ENCODE measurements at places on chromosomes 6 and 20.

- no peak for DNase-seq
These were observed 175.9 kb upstream of the SCGN start for GRCh38 chr6:25476126-25476525.

GRCh38 chr6:108877046-108877751 is 29.0 kb downstream of the ARMC2 start:
- no peak for DNase-seq

DNA sequence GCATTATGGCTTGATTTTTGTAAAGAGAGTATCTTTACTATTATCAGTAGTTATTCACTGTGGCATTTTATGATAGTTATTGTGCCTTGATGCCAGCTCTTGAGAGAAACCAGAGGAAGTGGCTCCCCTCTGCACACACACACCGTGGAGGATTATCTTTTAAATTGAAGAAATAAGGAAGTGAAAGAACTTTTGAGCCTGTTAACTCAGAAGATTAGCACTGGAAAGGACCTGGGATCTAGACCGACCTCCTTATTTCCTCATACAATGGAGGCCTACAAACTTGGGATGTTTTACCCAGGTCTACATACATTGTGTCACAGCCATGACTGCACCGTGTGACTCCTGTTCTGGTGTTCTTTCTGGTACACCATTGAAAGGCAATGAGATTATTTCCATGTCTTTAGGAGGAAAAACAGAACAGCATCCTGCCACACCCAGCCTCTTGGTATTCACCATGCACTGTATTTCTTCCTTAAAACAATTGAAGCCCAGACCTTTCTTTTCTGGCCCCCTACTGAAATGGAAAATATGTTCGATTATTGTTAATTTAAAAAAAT is 40.6 kb downstream of the HECA start:
- DNase-seq = no peak

GRCh38 chr6:2186516-2186915 is 58.9 kb downstream of the GMDS start:
- DNase-seq = no peak

DNA sequence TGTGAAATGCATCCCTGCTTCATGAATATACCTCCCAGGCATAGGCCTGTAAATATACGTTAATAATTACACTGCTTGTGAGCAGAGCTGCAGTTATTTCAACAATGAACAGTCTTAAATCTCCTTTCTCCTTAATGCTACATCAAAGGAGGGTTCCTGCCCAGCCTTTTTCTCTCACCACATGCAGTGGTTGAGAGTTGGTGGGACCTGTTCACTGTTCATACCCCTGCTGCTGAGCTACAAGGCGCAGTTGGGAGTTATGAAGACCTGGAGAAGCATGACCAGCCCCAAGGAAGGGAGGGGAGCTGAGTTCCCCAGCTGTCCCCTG is 111.9 kb upstream of the FOXQ1 start:
- no peak for DNase-seq

DNA sequence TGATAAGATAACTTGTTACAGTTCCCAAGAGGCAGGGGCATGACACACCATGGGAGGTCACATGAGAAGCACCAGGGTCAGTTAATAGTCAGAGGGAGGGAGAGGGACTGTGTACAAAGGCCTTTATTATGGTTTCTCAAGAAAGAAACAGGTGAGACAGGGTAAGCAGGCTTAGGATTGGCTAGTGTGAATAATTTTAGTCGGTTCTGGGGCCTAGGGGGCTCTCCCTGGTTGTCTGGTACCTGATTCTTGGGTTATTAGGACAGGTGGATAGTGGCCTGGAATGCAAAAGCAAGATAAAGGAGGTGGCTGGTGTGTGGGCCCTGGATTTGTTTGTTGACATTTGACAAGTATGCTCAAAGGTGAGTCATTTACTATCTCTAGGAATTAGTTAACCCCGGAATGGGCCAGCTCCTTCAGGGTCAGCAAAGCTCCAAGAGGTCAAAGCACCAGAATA is 49.4 kb upstream of the MCUR1 start:
- DNase-seq = no peak

GRCh38 chr6:22363714-22364239 is 66.9 kb upstream of the PRL start:
- no peak for DNase-seq

DNA sequence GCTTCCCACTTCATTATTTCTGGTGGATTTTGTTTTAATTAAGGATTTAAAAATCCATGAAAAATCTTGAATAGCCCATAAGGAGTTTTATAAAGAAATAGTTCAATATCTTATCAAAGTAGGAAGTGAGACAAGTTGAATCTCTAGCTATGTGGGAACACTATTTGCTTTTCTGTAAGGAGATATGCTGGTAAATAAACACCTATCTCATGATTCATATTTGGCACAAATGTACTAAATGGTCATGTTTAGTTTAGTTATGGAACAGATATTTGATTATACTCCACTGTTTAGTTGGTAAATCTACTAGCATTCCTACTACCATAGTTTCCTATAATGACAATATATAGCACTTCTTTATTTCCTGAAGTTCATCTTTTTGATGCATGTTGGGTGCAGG is 239.9 kb upstream of the CEP162 start:
- DNase-seq = no peak

GRCh38 chr6:56772737-56773184 is 130.1 kb upstream of the DST start:
- no peak for DNase-seq

DNA sequence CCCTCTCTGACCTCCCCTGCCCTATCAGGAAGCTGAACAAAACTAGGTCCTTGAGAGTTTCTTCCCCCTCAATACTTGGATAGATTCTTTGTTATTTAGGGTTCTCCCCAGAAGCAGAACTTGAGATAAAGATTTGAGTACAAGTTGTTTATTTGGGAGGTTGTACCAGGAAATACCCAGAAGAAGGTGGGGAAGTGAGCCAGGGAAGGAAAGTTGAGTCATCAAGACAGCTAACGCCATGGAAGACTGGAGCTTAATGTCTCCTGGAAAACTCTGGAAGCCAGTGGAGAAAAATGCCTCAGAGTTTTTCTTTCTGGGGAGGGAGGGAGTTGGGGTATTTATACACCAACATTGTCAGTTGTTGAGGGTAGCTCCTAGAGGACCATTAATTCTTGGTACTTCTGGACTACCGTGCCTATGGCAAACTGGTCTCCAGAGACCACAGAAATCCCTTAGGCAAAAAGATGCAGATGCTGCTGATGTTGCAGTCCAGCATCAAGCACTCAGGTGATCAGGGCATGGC is 102.6 kb upstream of the ZFP64 start:
- DNase-seq = no peak

- DNase-seq = no peak
These were observed 493.9 kb upstream of the MARCKS start for GRCh38 chr6:113363048-113363798.

- DNase-seq = no peak
These were observed 7.5 kb upstream of the RAET1E start for GRCh38 chr6:149905371-149905910.

DNA sequence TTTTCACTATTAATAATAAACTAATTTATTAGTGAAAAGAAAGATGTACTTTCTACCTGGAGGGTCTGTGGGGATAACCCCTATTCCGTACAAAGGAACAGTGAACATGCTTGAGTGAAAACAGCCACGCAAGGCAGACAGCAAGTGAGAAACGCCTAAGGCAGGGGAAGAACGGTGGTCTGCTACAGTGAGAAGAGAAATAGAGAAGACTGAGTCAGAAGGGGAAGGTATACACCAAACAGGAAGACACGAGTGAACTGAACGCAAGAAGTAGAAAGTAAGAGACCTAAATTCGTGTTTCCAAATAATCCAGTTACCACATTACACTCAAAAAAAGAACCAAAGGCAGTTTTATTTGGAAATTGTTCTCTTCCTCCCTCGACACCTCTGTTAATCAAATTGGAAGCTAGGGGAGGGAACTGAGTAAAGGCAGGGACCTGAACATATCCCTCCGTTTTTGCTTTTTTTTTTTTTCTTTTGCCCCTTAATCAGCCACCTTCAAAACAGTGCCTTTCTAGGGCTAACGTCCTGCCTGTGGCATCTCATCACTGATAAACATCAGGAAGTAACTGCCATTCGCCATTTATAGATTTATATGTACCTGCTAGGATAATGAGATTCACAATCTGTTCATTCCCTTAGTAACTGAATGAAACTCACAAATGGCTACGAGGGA is 48.9 kb downstream of the ATXN1 start:
- no peak for DNase-seq

GRCh38 chr6:168189200-168190013 is 110.4 kb upstream of the FRMD1 start:
- no peak for DNase-seq

- no peak for DNase-seq
These were observed 242.9 kb downstream of the KHDRBS2 start for GRCh38 chr6:62043084-62043483.

DNA sequence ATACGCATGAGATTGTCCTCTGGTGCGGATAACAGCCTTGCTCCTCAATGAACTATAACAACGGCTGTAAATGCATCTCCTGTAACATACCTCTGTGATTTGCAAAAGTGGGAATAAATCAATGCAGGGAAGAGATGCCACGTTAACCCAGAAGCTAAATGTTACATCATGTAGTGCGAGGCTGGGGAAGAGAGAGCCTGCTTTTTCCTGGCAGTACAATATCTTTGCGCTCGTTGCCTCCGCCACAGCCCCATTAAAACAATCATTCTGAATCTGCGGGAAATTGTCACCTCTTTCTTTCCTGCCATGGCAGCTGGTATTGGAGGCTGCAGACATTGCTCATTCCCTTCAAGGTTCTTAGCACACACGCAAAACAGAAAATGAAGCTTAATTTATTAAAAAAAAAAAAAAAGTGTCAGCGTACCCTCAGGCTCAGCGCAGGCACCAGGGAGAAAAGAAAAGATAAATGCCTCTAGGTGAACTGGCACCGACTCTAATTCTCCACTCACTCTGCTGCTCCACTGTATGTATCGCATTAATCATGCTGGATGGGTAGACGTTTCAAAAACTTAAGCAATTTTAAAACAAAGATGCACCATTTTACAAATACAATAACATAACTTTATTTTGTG is 70.2 kb upstream of the TFB1M start:
- DNase-seq = no peak

DNA sequence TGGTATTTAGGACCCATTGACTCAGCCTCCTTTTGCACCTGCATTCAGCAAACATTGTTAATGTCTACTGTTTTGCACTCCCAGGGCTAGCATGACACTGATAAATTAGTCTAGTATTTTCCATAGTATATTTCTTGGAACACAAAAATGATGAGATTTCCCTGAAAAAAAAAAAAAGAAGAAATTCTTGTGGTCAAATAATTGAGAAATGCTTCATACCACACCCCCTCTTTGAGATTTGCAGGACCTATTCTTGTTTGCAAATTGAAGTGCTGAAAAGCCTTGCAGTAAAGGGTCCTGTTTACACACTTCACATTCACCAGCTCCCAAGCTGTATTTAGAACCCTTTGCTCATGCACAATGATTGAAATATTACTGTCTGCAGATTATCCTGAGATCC is 36.3 kb upstream of the CLIC5 start:
- DNase-seq = no peak

DNA sequence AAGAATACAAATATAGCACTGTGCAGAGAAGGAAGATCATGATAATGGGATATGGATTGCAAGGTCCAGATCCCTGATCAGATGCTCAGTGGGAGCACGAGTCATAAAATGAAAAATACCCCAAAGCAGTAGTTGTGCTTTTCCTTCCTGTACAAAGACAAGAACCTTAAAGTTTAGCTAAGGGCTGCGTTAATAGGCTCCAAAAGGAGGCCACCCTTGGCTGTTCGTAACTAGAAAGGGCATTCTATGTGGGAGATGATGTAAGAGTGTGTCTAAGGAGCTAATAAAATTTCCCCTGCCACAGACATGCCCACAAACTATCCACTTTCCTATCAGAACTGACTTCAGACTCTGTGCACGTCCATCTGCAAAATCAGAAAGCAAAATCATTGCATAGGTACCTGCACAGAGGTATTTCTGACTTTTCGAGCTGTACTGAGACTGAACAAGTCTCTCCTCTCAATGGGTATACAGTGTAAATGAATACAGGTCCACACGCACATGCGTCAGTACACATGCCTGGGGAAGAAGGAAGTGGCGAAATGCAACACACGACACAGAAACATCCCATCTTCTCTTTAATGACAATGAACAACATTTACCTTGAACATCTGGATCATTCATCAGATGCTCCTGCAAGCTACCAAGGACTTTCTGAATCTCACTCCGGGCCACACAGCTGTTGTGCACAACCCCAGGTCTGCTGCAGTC is 16.9 kb upstream of the ANKRD60 start:
- DNase-seq = no peak

DNA sequence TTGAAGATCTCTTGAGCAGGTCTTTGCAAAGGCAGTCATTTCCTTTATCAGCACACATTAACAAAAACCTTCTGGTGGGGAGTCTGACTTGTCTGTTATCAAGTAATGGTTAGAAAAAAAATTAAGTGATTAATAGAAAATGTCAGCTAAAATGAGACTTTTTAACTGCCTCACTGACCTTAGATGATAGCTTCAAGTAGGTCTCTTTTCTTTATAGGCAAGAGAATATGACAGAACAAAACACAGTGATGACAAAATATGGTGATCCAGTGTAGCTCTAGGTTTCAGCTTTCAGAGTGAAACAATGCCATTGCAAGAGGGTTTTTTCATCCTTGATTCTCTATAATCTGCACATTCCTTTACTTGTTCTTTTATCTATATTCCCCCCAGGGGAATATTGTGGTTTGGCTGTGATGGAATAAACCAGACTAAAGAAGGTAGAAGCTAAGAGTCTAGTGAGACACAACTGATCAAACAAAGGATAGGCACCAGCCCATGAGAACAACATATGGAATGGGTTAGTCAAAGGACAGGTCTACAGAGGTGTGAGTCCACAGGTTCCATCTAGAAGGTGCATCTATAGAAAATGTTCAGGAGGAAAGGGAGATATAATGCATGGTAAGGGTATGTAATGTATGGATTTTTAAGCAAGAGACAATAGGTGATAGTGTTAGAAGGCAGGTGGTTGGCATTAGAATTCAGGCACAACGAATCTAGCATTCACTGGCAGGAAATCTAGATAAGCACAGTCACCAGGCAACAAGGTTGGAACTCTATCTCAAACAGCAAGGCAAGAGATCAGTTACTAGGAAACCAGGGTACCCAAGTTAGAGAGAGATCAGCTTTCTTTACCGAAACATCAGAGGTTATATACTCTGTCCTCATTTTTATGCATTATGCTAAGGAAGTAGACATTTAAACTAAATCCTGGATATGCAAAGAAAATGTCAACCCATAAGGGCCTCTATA is 228.9 kb upstream of the SMLR1 start:
- DNase-seq = no peak

- no peak for DNase-seq
These were observed 12.4 kb upstream of the SIRPB1 start for GRCh38 chr20:1632178-1632577.

- no peak for DNase-seq
These were observed 27.8 kb upstream of the TLDC2 start for GRCh38 chr20:36848078-36848660.
